ENCODE measurements at places on chromosomes 13 and 19.

DNA sequence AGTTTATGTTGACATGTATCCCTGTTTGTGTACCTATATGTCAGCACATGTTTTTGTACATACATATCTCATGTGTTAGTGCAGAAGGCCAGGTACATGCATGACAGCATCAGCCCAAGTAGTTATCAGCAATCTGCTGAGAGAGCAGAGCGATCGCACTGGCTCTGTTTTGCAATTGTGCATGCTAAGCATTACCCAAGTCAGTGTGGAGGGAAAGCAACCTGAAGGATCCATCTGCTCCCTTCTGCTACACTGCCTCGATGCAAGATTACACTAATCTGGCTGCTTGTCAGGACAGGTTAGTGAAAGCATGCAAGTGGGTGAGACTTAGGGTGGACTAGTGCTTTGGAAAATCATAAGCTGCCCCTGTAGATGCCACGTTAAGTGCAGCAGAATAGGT is 211.8 kb downstream of the PCCA start:
- no peak for DNase-seq

- no peak for DNase-seq
These were observed 231.7 kb downstream of the GGACT start for GRCh38 chr13:100356889-100357288.

GRCh38 chr19:13843104-13843921 is 33.6 kb upstream of the NANOS3 start:
- no peak for DNase-seq

GRCh38 chr13:24505756-24506155 is 6.8 kb downstream of the PARP4 start:
- DNase-seq: no peak

GRCh38 chr13:50446611-50447010 is 396.9 kb downstream of the DLEU7 start:
- no peak for DNase-seq

DNA sequence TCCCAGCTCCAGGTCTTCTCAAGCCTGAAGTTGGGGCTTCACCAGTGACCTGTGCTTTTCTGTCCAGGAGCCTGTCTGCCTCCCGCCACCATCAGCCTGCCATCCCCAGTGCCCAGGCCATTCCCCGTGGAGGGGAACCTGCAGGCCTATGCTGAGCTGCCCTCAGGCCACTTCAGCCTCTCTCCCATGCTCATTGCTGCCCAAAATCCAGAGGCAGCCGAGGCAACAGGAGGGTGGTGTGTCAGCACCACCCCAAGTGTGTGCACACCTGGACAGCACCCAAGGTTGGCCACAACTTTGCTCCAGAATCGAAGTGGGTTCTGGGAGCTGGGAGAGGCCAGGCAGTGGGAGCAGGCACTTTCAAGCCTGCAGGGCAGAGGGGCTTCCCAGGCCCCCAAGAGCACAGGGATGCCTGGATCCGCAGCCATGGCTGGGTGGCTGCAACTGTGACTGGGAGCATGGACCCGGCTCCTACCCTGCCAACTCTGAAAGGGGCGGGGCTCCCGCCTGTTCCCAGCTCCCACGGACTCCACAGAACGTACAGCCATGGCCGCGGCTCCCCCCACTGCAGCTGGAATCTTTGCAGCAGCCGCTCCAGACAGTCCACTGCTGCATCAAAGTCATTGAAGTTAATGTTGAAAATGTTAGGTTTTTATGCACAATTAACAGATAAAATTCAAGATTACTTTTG is 1747.0 kb downstream of the OLFM4 start:
- no peak for DNase-seq

Measured in CD4-positive, alpha-beta T cell treated with Interleukin-21 for 1 hour (primary cell).